Anterior cingulate cortex (tissue), 58 donors: ENCODE measurements at places on chromosomes 7 and 10.

DNA sequence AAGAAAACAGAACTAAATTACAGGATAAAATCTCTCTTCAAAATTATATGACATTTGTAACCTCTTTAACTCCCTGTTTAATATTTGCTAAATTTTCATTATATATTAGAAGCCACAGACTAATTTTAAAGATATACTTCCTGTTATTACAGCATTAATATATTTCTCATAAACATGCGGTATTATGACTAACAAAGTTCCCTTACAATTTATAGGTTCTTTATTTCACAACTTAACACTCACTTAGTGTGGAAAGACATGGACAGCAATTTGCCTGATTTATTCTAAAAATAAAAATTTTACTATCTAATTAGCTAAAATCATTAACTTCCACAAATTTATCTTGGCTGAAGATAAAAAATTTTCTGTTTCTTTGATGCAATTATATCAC is 29.0 kb downstream of the CTNNA3 start:
- no peak for DNase-seq

- DNase-seq, result no peak
Observed at GRCh38 chr7:122893486-122893885, 7.2 kb upstream of the CADPS2 start.

- no peak for DNase-seq
Observed at GRCh38 chr7:43248961-43249822, 136.7 kb downstream of the HECW1 start.

DNA sequence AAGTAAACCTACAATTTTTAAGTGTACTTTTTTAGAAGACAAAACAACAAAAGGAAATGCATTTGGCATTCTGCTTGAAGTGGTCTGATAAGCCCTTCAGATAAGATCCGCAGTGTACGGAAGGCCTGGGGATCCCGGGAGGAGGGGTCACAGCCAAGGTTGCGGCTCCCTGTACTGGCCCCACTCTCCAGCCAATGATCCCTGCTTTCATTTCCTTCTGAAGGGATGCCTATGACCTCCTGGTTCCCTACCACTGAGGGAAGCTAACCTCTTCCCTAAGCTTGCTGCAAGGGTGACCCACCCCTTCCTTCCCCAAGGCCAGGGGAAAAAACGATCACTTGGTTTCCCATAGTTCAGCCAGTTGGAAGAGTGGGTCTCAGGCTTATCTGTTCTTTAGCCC is 5.3 kb downstream of the DENND2A start:
- no peak for DNase-seq

- no peak for DNase-seq
Observed at GRCh38 chr10:18620856-18621255, 30.5 kb downstream of the NSUN6 start.

DNA sequence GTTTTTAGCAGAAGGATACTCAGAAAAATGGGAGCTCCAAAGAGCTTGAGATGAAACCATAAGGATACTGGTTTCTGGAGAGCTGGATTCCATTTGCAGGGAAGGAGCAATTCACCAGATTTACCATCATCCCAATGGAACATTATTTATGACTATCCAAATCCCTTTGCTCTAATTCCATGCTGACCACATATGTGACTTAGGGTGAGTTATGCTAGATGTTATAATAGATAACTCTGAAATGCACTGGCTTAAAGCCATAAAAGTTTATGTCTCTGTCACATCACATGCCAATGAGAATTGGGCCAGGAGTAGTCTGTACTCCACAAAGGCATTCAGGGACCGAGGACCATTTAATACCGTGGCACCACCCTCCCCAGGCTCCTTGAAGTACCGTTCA is 185.2 kb downstream of the SKIDA1 start:
- DNase-seq, result no peak

GRCh38 chr10:44968091-44968490 is 8.5 kb downstream of the RASSF4 start:
- DNase-seq, result no peak

GRCh38 chr10:127245456-127245855 is 49.1 kb upstream of the INSYN2A start:
- no peak for DNase-seq

- DNase-seq, result peak; percentile 90
Observed at GRCh38 chr10:6088721-6089333, at the start of gene RBM17. RBM17 (plus strand) TSS chr10:6089034; CDS start chr10:6097066, 8,032 bp downstream.

DNA sequence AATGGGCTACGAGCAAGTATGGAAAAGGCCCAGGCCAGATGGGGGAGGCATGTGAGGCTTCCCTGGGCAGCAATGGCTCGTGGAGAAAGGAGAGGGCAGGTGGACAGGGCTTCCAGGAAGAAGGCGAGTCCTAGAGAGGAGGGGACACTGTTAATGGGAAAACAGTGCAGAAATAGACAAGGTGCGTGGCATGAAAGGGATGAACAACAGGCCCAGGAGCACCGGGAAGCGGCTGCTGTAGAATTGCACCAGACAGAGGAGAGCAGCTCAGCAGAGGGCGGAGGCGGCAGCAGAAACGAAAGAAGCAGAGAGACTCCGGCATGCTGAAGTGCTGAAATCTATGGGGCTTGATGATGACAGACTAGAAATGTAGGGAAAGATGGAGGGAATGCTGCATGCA is 102.1 kb downstream of the PIP4K2A start:
- DNase-seq, result no peak

GRCh38 chr7:105277341-105277740 is 111.4 kb downstream of the SRPK2 start:
- no peak for DNase-seq

- no peak for DNase-seq
Observed at GRCh38 chr7:27684491-27684890, 21.8 kb upstream of the HIBADH start.

DNA sequence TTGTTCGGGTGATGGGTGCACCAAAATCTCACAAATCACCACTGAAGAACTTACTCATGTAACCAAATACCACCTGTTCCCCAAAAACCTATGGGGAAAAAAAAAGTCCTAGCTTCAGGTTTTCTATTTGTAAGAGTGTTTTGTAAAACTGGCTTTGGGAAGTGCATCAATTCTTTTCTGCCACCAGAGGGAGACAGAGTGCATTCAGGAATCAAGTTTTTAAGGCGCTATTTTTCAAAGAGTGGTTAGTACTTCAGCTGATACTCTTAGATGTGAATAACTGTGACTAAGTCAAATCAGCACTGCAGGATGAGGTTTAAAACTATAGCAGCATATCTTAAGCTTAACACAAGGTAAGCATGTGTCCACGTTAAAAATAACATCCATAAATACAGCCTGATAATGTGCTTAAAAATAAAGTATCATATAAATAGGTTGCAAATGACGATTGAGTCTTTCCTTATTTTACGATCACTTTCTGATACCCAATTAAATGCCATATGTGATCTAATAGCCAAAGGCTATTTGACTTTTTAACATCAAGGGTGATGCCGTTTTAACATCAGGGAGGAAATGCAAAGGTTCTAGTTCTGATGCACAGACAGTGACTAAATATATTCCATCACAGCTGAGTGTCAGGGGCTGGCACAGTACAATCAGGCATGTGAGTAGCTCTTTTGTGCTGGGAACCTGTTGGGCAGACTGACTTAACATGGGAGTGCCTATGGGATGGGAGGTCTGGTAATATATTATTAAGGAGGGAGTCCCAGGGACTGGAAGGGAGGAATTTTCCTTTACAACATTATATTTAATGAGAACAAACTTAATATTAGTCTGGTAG is 10.6 kb upstream of the LYZL2 start:
- no peak for DNase-seq

GRCh38 chr7:41536122-41536872 is 166.6 kb downstream of the INHBA start:
- no peak for DNase-seq

DNA sequence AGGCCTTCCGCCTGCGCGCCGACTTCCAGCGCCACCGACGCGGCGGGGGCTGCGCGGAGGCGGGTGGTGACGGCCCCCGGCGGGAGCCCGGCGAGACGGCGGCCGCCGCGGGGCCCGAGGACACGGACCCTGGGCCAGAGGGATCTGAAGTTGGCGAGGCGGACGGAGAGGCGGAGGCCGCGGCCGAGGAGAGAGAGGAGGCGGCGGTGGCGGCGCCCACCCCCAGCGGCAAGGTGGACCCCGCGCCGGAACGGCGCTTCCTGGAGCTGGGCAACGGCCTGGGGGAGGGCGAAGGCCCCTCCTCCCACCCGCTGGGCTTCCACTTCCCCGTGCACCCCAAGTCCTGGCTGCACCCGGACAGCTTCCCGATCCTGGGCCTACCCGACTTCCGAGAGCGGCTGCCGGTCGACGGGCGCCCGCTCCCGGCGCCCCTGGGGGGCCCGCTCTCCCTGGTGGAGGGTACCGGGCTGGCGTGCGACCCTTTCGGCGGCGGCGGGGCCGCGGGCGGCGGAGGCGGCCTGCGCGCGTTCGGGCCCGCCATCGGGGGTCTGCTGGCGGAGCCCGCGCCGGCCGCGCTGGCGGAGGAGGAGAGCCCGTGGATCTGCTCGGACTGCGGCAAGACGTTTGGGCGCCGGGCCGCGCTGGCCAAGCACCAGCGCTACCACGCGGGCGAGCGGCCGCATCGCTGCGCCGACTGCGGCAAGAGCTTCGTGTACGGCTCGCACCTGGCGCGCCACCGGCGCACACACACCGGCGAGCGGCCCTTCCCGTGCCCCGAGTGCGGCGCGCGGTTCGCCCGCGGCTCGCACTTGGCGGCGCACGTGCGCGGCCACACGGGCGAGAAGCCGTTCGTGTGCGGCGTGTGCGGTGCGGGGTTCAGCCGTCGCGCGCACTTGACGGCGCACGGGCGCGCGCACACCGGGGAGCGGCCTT is 16.2 kb downstream of the ZNF316 start:
- no peak for DNase-seq

DNA sequence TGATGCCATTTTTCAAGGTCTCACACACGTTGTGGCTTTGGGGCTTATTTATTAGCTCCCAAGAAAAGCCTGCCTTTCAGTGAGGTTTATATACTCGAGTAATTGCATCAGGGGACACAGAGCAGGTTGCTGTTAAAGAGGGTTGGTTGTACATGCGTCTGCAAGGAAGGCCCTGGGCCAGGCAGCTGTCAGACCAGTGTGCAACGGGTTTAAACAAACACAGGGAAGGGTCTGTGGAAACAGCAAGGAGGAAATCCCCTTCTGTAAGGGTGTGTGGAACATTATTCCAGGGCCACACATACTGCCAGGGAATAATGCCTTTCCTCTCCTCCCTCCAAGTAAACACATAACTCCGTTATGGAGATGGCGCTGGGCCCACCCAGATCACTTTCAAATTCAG is 1.7 kb upstream of the CHST15 start:
- DNase-seq, result no peak

DNA sequence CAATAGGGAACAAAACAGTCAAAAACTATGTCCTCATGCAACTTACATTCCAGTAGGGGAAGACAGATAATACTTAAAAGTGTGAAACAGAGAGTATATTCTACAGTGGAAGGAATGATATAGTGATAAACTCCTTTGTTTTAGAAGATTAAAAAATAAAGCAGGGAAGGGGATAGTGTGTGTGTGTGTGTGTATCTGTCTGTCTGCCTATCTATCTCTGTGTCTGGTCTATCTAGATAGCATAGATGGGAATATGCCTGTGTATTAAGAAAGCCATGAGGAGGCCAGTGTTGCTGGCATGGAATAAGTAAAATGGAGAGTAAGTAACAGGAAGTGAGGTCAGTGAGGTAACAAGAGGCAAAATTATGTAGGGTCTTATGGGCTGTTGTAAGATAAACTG is 42.2 kb downstream of the EXOC6 start:
- DNase-seq, result no peak

DNA sequence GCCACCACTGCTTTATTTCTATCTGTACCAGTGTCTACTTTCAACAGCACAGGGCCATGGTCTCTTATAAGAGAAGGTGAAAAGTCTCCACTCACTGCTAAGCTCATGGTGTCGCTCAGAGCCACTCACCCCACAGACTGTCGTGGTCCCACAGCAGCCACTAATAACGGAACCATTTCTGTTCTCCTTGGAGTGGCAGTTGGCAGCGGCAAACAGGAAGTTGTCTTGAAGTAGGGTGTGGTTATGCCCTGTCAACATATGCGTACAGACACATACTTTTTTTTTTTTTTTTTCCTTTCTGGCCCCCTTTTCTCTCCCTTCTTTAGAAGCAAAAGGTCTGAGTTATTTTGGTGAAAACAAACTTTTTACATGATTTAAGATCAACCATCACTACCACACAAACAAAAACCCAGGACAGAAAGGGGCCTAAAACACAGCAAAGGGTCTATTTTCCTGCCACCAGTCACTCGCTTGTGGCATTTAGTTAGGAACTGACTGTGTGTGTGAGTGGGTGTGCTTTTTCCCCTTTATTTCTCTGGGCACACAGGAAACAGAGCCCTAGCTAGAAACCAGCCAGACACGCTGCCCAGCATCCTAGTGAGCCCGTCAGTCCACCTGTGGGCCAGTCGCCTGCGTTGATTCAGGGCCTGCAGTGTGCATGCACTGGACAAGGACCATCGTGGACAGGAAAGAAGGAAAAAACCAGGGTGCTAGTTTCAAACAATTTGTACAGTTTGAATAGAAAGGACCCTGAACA is 96.7 kb upstream of the EFCAB10 start:
- no peak for DNase-seq

DNA sequence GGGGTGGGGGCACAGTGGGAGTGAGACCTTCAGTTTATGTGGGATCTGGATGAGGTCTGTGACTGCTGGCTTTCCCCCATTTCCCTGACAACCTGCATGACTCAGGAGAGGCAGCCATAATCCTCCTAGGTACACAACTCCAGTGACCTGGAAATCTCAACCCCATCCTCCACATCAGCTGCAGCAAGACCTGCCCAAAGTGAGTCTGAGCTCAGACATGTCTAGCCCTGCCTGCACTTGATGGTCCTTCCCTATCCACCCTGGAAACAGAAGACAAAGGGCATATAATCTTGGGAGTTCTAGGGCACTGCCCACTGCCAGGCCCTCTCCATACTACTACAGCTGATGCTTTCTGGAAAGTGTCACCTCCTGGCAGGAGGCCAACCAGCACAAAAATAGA is 75.6 kb downstream of the GRM8 start:
- DNase-seq, result no peak

- no peak for DNase-seq
Observed at GRCh38 chr10:80324086-80324485, 32.5 kb downstream of the DYDC1 start.

GRCh38 chr7:47763063-47763974 is 181.4 kb upstream of the TNS3 start:
- DNase-seq, result no peak

- no peak for DNase-seq
Observed at GRCh38 chr7:50160206-50160605, 67.2 kb upstream of the ZPBP start.

DNA sequence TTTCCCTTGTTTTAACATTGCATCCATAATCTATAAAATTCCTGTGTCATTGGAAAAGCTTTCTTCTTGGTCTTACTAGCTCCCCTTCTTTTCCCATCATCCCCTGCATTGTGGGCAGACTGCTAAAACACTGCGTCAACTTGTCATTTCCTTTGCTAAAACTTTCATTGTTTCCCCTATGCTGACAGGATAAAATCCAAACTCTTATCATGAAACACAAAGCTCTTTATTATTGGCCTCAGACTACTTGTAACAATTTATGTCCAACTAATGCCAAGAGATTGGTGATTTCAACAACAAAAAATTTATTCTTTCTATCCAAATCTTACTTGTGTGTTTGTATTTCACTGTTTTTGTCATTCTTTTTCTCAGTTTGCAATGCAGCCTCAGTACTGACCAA is 339.1 kb downstream of the HGF start:
- DNase-seq, result no peak
